ENCODE measurements at places on chromosomes 6 and 20. TPM values are rescaled to one million over a fixed set of nuclear protein-coding genes. Genes with fewer than 3 reads are reported as not detected.

Gene DBNDD2
- total RNA-seq = 18.4 TPM

Gene EYA2
- not detected for total RNA-seq

Gene TRIM10
- total RNA-seq = under 0.01 TPM

- DNase-seq = peak; percentile 28
Observed at GRCh38 chr20:38473367-38473795, 738 bp downstream of the RALGAPB start.

Gene C4A
- total RNA-seq = 42.4 TPM

Gene XKR7
- 0.17 TPM for total RNA-seq

Gene SLC35F1
- total RNA-seq = 0.17 TPM

GRCh38 chr6:87396595-87397392, 11.0 kb upstream of the CFAP206 start:
- DNase-seq = no peak

Gene WFDC12
- not detected for total RNA-seq

GRCh38 chr6:99318566-99318965, 30.9 kb downstream of the FAXC start:
- DNase-seq = no peak

Gene HLA-DQA1
- not detected for total RNA-seq

- no peak for DNase-seq
Observed at GRCh38 chr6:75946146-75946831, 126.2 kb downstream of the IMPG1 start.

DNA sequence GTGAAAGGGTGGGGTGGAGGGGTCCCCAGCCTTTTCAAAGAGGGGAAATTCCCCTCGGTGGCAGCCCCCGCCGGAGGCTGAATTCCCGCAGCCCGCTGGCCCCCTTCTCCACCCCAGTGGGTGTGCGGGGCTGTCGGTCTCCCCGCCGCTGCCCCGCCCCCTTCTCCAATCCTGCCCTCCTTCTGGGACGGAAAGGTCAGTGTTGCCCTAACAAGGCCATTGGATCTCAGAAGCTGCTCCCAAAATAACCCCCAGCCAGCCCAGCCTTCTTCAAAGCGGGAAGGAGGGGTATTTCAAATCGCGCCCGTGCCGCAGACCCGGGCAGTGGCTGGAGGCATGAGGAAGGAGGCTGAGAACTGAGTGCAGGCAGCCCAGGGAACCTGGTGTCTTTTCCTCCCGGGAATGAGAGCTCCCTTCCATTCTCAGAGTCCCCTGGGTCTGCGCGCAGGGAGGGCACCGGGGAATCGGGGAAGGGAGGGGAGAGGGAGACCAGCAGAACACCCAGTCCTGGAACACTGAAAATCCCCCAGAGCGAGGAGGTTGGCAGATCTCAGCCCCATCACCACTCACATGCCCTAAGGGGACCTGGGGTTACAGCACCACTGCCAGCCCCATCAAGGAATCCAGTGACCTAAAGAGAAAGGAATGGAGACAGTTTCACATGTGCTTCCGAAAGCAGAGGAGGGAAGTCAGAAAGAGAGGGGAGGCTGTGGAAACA, at the start of gene JPH2:
Gene JPH2, minus strand, starts transcription at position 135 of the 718 bp plus-strand sequence. CDS start 483 bp downstream, outside the sequence.
- peak; percentile 84 for DNase-seq

DNA sequence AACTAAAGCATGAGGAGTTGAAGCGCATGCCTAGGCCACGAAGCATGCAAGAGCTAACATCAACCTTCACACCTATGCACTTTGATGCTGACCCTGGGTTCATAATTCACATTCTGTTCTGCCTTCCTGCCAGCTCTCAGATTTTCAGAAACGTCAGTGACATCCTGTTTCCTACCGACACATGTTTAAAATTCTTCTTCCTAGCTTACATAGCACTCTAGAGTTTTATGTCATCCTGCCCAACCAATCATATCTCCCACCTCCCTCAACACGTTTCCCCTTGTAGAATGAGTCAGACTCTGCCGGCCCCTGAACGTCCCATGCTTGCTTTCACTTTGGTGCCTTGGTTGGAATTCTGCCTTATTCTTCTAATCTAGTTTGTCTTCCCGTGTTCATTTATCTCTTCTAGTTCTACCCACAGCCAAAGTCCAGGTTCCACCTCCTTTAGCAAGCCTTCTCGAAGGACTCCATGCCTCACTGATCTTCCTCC, 97.2 kb upstream of the MAP7 start:
- peak; percentile 84 for DNase-seq

Gene HEBP2
- 80.4 TPM for total RNA-seq

GRCh38 chr20:25269057-25269832, 21.4 kb downstream of the PYGB start:
- no peak for DNase-seq

Gene HLA-DOB
- total RNA-seq = not detected

- DNase-seq = peak; percentile 44
Observed at GRCh38 chr6:154874773-154875592, 120.1 kb upstream of the TIAM2 start.

Gene IL17A
- total RNA-seq = not detected

Gene BLOC1S5
- total RNA-seq = 41.3 TPM

Gene OVOL2
- 2.1 TPM for total RNA-seq

DNA sequence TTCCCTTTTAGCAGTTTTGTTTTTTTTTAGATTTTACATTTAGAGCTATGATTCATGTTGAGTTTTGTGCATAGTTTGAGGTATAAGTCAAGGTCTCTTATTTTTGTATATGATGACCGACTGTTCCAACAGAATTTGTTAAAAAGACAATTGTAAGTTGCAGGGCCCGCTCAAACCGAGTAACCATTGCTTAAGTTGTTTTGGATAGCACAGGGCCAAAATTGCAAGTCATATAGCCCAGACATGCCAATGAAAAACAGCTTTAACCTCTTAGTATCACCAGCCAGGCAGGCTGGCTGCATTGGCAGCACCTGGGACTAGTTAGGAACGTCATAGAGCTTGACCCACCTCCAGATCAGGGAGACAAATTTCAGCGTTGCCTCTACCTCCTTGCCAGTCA, 47.3 kb downstream of the PFDN4 start:
- DNase-seq = no peak

Gene RAMACL
- total RNA-seq = 0.75 TPM

DNA sequence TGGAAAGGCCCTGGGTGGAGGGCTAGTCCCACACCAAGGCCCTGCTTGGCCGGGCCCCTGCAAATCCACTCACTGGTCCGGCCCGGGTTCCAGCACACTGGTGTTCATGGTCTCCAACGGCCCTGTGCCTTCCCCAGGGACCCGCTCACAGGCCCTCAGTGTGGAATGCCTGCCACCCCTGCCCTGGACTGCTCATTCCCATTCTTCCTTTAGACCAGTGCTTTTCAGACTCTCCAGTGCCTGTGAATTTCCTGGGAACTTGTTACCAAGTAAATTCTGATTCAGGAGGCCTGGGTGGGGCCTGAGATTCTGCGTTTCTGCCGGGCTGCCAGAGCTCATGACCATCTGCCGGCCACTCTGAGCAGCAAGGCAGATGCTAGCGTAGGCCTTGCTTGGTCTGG, 5.7 kb upstream of the PXDC1 start:
- DNase-seq = no peak

GRCh38 chr6:151869787-151870186, 62.3 kb downstream of the ESR1 start:
- DNase-seq = no peak

Gene ZSCAN23
- 10.0 TPM for total RNA-seq

- DNase-seq = no peak
Observed at GRCh38 chr20:2696646-2697045, 4.1 kb downstream of the EBF4 start.

Gene FARS2
- total RNA-seq = 27.9 TPM

GRCh38 chr6:75368864-75369402, 84.3 kb upstream of the TMEM30A start:
- no peak for DNase-seq

Gene EBF4
- total RNA-seq = 2.6 TPM

DNA sequence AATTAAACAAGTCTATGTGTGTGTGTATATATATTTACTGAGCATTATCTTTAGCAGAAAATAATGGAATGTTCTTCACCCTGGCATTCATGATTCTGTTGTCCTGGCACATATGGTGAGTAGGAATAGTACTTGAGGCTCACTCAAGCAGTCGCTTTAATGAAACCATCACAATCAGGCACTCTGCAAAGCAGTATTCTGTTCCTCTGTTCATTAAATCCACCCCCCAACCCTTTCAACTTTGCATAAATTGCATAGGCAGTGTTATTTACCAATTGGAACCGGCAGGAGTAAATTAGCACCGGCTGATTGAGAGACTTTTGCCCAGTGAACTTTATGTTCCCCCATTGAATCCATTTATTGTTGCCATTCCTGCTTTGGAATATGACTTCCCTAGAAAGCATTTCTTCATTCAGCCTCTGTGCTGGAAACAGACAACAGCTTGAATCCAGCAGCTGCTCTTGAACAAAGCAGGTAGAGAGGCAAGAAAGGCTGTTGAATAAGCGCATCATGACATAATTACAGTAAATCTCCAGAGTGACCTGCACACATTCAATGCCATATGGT, 268.0 kb upstream of the RNF217 start:
- DNase-seq = no peak

DNA sequence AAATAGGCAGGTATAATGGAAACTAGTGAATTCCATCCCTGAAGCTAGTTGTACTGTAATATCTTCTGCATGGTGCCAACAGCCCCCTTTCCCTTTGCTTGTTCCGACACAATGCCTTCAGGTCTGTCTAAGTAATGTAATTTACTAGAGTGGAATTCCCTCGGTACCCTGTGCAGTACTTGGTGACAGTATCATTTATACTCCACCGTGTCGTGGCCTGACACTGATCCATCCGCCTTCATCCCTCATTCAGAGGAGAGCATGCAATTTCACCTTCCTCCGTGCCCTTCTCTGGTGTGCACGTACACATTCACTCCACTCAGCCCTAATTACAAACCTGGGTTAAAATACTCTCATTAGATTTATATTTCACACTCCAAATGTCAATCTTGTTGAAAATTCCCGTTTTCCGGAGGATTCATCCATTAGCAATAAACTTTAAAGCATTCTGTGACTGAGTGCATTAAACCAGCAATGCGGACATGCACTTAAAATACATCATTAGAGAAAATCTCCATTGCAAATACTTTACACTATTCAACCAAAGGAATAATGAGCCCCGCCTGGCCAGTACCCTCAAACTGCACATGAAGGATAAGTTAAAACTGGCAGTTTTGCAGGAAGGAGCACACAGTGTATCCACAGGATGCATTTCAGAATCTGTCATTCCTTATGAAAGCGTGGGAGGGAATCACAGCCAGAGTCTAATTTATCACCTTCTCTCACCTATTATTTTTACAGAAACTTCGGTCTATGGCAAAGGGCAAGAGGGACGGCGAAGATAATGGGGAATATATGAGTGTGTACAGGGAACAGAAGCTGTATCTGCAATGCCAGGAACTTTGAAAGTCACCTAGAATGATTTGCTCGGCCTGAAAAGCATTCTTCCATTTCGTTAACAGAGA, 182.5 kb downstream of the GJA10 start:
- DNase-seq = no peak

Gene LRFN2
- total RNA-seq = not detected

DNA sequence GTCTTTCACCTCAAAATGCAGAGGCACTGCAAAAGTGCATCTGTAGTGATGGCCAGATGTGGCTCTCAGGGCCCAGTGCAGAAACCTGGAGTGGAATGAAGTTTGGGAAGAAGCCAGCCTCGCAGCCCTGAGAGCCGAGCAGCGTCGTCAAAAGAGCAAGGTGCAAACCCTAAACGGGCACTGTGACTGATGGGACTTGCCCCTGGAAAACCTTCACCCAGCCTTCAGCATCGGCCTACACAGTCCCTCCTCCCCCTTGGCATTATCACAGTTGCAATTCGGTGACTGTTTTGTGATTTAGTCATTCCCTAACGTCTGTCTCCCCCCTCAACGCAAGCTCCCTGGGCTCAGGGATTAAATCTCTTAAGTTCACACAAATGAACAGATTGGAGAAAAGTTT, 38.6 kb downstream of the TAF4 start:
- DNase-seq = peak; percentile 18

GRCh38 chr20:38092260-38092857, 58.8 kb downstream of the RPRD1B start:
- DNase-seq = no peak

- DNase-seq = peak; percentile 61
Observed at GRCh38 chr6:5361396-5361795, 100.1 kb downstream of the FARS2 start.

- peak; percentile 7 for DNase-seq
Observed at GRCh38 chr20:9916761-9917160, 77.9 kb upstream of the PAK5 start.

DNA sequence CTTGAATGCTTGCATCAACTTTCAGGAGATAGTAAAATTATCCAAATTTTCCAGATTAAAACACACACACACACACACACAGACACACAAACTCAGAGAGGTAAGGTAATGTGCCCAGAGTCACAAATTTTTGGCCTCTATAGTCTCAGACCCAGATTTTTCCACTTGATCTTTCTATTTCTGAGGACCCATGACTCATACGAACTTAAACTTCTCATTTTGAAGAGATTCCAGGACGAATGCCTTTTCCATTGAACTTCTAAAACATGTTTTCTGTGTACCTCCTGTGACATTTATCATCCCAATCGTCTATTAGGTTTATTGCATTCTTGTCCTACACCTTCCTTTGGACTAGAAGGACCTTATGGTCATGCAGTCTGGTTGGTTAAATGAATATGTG, 172.9 kb upstream of the COL21A1 start:
- no peak for DNase-seq

Gene C6orf15
- 1.4 TPM for total RNA-seq

Gene TGM2
- total RNA-seq = 141 TPM

GRCh38 chr6:127972815-127973214, 72.0 kb upstream of the THEMIS start:
- no peak for DNase-seq

- peak; percentile 50 for DNase-seq
Observed at GRCh38 chr20:54293526-54293925, 85.6 kb downstream of the PFDN4 start.

All from renal cortical epithelial cell (primary cell).